ENCODE measurements at places on chromosomes 7 and 10.
A peak's percentile ranks its signal among the peaks of the same experiment; 100 is the strongest.

DNA sequence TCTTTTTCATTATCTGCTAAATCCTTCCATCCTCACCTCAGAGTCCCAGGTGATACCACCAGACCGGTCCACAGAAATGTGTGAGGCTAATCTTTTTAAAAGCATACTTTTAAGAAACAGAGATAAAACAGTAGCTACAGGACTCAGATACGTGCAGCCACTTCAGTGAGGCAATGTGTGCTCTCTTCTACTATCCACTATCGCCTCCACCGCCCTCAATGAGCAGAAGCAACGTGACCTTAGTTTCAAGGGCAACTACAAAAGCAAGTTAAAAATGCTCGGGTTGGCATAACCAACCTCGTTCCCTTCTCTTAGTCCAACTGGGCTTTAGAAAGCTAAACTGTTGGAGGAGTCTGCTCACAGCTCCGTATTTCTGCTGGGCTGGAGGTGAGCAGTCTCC, 4.2 kb downstream of the FGFR2 start:
- DNase-seq, result no peak

DNA sequence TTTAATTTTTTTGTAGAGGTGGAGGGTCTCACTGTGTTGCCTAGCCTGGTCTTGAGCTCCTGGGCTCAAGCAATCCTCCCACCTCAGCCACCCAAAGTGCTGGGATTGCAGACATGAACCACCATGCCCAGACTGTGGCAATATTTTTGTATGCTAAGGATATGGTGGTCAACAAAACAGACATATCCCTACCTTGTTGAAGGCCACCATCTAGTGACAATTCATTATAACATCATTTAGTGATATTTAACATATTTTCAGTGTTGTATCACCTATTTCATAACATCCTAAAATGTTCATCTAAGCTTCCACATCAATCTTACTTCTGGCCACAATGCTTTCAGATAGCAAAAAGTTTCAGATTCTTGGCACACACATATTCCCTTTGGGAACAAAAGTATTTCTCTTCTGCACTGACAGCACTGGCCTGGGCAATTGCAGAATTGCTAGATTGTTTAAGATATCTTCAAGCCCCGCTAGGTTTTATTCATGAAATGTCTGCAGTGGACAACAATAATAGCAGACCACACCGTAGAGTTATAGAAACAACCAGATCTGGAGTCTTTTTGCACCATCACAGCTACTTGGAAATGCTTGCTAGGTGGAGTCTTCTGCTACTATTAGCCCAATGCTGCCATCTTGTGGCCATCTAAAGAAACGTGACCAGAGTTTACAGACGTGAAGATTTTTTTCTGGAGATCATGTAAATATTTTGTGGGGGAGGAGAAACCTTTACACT, 58.4 kb downstream of the DNAJC12 start:
- DNase-seq, result peak; percentile 91

DNA sequence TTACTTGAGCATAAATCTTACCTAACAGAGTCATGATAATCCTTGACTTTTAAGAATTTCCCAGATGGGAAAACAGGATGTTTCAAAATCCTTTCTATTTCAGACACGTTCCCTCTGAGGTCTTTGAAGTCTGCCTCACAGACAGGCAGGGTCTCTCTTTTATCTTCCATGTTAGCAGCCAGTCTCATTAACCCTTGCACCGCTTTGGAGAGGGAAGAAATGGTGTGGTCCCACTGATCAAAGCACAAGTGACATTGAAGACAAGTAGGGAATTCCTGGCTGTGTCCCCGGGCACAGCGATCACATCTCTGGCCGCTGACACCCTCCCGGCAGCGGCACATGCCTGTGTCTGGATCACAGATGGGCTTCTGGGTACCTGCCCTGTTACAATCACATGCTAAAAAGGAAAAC, 52.7 kb upstream of the LAMB1 start:
- no peak for DNase-seq

DNA sequence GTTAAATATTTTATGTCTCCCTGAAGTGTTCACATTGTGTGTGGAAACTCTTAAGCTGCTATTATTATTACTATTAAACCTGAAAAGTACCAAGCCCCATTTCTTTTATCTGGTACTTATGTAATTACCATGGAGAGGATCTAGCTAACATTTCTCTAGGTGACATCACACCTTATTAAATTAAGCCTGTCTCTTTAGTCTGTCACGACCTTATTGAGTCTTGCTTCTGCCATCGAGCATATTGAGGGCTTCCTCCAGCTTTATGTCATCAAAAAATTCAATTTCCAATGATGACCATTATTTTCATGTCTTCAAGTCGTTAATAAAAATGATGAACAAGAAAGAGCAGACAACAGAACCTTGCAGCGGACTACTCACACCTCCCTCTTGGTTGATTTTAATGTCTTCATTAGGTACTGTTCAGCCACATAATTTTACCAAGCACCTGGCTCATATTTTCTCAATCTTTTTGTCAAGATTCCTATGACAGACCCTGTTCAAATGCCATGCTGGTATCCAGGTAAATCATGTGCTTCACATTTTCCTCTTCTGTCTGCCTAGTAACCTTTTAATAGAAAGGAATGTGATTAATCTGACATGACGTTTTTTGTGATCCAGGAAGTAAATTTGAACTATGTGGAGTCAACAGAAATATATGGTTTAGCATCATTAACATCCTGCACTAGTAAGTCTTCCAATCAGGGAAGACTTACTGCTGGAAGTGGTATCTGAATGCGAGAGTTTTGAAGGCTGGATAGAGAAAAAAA, 556.7 kb downstream of the SORCS3 start:
- DNase-seq, result no peak

GRCh38 chr10:78413076-78414055, 379.7 kb downstream of the RPS24 start:
- DNase-seq, result no peak

- DNase-seq, result no peak
Measured at GRCh38 chr7:153509768-153510167, 542.4 kb upstream of the DPP6 start.

DNA sequence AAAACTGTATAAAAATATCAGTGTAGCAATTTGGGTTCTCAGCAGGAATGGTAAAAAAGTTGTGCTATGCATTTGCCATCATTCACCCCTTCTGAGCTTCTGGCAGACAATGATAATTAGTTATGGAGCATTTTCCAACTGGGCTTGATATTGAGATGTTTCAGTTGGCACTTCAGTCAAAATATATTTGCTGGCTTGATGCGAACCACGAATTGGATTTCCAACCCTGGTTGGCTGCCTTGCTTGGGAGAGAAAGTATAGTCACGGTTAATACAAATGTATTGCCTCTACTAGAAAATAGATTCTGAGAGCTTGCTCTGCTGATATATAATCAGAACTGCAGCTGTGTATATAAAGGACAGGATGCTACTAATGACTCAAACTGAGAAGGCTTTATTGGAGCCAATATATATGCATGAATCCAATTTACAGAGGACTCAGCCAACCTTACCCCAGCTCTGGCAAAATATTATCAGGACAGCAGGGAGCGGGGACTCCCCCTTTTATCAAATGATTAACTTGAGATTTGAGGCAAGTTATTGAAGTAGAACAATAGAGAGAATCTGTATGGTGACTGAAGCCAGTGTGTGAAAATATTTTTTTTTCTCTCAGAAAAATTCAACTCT, 219.8 kb upstream of the SMIM30 start:
- DNase-seq, result no peak

GRCh38 chr10:338171-339037, 203.1 kb downstream of the ZMYND11 start:
- no peak for DNase-seq

- DNase-seq, result peak; percentile 60
Measured at GRCh38 chr10:103692952-103693811, 162.2 kb downstream of the SH3PXD2A start.

- DNase-seq, result no peak
Measured at GRCh38 chr10:78972160-78972946, 96.4 kb upstream of the ZMIZ1 start.

DNA sequence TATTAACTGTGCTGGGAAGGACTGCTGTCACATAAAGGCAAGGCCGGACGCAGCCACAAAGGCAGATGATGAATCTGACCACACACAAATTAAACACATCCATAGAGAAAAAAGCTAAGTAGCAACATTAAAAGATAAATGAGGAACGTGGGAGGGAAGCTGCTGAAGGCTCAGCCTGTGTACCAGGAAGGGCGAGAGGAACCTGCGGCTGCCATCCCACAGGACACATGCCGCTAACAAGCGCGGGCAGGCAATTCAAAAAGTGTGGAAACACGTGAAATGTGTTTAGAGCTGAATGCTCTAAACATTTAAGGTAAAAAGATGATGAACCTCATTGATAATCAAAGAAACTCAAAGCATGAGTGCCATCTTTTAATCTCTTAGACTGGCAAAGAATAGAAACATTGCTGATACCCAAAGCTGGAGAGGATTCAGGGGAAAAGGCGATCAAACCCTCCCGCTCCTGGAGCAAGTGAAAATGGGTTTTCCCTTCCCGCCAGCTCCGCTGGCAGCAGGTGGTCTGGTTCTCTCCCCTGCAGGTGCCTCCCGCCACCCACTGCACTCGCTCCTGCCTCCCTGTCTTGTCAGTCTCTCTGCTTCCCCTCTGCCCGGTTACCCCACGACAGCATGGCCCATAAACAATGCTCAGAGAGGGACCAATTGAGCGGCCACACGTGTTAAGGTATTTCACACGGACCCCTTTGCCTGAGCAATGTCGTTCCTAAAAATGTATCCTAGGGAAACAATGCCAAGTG, 4.2 kb downstream of the STK32C start:
- no peak for DNase-seq

DNA sequence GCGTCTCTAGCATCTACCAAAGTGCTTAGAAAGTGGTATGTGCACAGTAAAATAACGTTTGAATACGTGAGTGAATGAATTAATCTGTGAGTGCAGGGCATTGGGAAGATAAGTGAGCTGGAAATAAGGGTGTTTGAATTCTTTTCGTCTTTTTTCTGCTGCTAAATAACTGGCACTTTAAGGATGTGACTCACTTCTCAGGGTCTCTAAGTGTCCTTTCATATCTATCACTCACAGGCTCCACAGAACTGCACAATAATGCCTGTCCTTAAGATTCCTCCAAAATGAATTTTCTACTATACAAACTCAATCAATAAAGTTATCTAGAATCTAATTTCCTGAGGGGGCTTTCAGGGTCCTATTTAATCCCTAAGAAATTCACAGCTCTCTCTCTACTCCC, 3.2 kb upstream of the DGKB start:
- no peak for DNase-seq

DNA sequence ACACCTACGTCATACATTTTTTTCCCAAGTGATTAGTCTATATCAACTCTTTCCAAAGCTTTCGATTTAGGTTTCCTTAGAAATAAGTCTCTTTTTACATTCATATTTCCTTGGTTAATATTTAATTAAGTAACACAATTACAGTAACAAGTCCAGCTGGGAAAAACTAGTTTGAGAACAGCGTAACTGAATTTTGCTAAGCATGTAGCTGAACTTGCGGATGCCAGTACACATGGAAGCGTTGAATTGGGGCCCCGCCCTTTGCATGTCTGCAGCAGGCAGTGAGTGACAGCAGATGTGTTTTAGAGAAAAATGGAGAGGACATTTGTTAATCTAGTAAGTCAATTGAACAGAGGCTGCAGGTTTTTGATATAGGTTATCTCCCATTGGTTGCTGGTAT, 72.5 kb downstream of the TAF3 start:
- DNase-seq, result no peak

GRCh38 chr7:30327813-30328212, 43.4 kb downstream of the ZNRF2 start:
- DNase-seq, result no peak

- peak; percentile 16 for DNase-seq
Measured at GRCh38 chr7:116591202-116592040, 66.6 kb downstream of the CAV1 start.

GRCh38 chr10:71989661-71990454, 25.7 kb downstream of the CHST3 start:
- no peak for DNase-seq

GRCh38 chr7:114229246-114229645, 185.4 kb upstream of the FOXP2 start:
- DNase-seq, result no peak

Measured in OCI-LY7 (cell line).